HT-29 (cell line): ENCODE measurements at places on chromosomes 2 and 18.

DNA sequence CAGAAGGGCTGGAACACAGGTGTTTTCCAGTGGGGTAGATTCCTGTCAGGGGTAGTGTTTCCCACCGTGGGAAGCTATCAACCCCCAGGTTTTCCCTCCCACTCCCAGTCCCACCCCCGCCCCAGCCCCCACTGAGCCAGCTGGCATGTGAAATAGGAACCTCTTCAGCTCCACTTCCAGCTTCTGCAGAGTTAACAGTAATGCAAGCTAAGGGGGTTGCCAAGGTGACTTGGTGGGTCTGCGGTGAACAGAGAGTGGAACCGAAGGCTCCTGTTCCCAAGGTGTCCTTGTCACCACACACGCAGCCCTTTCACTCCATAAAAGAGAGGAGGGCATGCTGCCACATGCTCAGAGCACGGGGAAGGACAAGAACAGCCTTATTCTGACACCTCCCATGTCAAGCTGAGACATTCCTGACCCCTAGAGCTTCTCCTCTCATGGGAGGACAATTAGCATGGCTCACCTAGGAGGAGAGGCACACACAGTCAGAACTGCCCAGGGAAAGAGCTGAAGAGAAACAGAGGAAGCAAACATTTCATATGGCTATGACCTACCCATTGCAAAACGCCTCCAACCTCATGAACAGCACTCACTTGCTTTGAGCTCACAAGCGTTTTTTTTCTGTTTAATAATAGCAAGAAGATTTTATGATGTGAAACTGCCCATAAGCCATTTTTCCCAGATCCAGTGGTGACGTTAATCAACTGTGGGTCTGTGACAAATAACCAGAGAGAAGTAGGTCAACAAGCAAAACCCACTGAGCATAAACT lies 39.8 kb upstream of the TBC1D8 start:
- DNase-seq = no peak

DNA sequence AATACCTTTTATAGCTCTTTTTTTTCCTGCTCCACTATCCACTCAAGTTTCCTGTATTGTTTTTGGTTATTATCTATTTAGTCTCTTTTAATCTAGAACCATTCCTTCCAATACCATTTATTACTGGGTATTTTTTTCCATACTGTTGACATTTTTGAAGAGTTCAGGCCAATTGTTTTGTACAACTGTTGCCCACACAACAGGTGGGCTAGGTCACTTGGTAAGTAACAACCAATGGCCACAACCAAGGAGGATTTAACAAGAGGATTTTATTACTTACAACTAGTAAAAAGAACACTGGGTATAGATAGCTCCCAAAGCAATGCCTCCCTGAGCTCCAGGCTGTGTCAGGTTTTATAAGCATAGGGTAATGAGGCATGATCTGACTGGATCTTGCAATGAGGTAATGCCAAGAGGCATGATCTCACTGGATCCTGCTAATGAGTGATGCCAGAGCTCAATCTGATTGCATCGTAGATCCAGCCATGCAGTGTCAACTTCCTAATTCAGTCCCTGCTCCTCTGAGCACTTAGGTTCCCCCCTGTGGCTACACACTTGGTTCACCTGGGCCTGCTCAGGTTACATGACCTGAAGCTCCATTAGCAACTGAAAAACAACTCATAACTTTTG lies 7.1 kb upstream of the CEP68 start:
- no peak for DNase-seq

GRCh38 chr2:179455824-179456223 lies 191.2 kb upstream of the SESTD1 start:
- no peak for DNase-seq

DNA sequence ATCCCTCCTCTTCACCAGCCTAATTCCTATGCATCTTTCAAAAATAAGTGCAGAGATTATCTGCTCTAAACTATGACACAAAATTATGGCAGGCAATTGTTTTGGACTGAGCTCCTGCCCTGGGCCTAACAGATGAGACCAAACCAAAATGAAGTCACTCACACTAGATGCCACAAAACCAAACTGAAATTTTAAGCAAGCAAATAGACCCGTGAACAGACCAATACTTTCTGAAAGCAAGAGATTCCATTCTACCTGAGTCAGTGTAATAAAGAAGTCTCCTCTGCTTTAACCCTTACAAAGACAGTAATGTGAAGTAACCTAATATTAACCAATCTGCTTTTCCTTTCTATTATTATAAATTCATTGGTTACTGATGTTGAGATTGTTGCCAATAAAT lies 84.3 kb downstream of the RIT2 start:
- DNase-seq = no peak

DNA sequence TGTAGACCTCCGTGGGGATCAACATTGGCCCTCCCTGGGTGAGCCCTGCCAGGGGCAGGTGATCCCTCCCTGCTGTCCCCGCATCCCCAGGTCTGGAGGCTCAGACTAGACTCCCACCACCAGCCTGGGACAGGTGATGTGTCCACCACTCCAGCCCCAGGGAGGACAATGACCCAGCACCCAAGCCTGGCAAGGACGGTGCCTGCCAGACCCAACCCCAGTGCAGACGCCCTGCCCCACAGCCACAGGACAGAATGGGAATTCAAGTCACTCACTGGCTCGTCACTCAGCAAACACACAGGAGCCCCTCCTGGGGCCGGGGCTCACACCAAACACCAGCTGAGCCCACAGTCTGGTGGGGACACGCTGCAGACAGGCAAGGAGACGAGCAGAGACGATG lies 239.7 kb downstream of the ATAD2B start:
- DNase-seq = no peak
